ENCODE measurements at places on chromosomes 5 and 9. TPM values are rescaled to one million over a fixed set of nuclear protein-coding genes. Genes with fewer than 3 reads are reported as not detected.
A peak's percentile ranks its signal among the peaks of the same experiment; 100 is the strongest.

GRCh38 chr9:114093031-114093471, 6.0 kb downstream of the KIF12 start:
- peak; percentile 60 for DNase-seq

GRCh38 chr9:14633906-14634565, 59.2 kb downstream of the ZDHHC21 start:
- no peak for DNase-seq

- DNase-seq, result no peak
Measured at GRCh38 chr9:95993337-95993736, 117.8 kb downstream of the ERCC6L2 start.

DNA sequence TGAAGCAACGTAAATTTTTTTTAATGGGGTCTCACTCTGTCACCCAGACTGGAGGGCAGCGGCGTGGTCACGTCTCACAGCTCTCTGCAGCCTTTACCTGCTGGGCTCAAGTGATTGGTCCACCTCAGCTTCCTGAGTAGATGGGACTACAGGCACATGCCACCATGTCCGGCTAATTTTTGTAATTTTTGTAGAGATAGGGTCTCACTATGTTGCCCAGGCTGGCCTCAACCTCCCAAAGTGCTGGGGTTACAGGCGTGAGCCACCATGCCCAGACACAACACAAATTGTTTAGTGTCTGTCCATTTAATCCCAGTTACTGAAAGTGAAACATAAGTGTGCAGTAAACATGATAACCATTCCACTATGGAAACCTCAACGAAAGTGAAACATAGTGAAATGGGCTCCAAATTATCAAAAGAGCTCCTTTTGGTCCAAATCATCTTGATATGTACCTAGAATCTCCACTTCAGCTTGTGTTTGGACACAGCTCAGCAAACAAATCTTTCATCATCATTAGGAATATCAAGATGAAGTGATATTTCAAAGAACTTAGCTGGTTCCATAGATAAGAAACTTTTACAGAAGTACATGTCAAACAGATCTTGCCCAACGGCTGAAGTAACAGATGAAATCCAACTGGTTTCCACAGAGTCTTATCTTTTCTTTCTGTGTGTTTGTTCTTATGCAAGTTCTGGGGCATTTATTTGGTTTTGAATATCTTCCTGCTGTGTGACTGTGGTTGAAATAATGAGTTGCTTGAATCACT, 41.2 kb upstream of the PLPP1 start:
- no peak for DNase-seq

The DBH gene
- total RNA-seq, result not detected

The INSL4 gene
- total RNA-seq, result not detected
